Islet precursor cell (in vitro differentiated cells): ENCODE measurements at places on chromosomes 5 and 9.

DNA sequence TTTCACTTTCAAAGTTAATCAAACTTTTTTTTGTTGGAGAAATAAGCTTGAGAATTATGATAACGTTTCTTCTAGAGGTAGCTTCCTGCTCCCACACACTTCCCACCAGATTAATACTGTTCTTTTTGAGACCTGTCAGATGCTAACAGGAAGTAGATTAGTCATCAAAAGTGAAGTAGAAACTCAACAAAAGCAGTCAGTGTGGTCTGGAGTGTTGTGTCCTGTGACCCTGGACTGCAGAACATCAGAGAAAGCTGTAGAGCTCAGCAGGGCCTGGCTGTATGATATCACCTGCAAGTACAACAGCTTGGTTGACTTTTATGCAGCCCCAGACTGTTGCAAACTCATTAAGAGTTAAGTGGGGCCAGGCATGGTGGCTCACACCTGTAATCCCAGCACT lies 495.7 kb upstream of the CYLC2 start:
- peak; percentile 54 for DNase-seq

DNA sequence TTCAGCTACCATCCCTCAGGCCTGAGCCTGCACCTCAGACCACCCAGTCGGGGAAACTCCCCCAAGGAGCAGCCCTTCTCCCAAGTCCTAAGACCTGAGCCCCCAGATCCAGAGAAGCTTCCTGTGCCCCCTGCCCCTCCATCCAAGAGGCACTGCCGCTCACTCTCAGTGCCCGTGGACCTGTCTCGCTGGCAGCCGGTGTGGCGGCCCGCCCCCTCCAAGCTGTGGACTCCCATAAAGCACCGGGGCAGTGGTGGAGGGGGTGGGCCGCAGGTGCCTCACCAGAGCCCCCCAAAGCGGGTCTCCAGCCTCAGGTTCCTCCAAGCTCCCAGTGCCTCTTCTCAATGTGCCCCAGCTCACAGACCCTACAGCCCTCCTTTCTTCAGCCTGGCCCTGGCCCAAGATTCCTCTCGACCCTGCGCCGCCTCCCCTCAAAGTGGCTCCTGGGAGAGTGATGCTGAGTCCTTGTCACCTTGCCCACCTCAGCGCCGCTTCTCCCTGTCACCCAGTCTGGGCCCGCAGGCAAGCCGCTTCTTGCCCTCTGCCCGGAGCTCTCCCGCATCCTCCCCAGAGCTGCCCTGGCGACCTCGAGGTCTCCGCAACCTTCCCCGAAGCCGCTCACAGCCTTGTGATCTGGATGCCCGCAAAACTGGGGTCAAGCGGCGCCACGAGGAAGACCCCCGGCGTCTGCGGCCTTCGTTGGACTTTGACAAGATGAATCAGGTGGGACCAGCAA lies 7.0 kb downstream of the FAM53C start:
- DNase-seq: no peak

DNA sequence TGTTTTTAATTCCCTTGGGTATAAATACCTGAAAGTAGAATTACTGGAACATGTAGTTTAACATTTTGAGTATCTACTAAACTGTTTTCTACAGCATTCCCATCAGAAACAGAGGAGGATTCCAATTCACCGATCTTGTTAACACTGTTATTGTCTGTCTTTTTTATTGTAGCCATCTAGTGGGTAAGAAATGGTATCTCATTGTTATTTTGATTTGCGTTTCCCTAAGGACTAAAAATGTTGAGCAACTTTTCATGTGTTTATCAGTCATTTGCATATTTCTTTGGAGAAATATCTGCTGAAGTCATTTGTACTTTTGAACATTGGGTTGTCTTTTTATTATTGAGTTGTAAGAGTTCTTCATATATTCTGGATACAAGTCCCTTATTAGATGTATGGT lies 135.2 kb upstream of the NFIL3 start:
- DNase-seq: no peak

GRCh38 chr9:129752900-129753729 lies at the start of gene PTGES:
Gene PTGES, minus strand, starts transcription at chr9:129753042. Its CDS starts 30 bp downstream, at chr9:129753012.
- DNase-seq: peak; percentile 97

- peak; percentile 46 for DNase-seq
Measured at GRCh38 chr5:142011572-142012185, 1.1 kb downstream of the GNPDA1 start.

GRCh38 chr9:133671371-133671770 lies 35.2 kb downstream of the DBH start:
- no peak for DNase-seq

GRCh38 chr5:100828898-100829356 lies 74.2 kb downstream of the ST8SIA4 start:
- no peak for DNase-seq

DNA sequence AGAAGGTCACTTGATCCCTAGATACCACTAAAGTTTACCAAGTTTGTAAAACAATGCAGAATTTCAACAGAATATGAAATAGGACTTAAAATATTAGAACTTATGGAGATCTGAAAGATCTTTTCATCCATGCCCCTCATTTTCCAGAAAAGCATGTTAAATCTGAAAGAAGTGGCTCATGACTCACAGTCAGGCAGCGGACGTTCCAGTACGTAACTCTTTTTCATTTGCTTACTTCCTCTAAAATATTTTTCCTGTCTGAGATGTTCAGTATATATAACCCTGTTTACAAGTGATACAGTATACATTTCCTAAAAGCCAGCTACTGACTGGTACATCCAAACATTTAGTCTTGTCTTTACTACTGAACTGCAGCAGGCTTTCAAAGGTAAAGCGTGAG lies 22.3 kb downstream of the FBXW2 start:
- no peak for DNase-seq

- DNase-seq: peak; percentile 60
Measured at GRCh38 chr5:20276061-20276958, 288.3 kb upstream of the CDH18 start.

- DNase-seq: peak; percentile 94
Measured at GRCh38 chr9:114082017-114082762, 4.1 kb upstream of the AMBP start.

- no peak for DNase-seq
Measured at GRCh38 chr5:100690036-100690560, 154.9 kb downstream of the FAM174A start.

DNA sequence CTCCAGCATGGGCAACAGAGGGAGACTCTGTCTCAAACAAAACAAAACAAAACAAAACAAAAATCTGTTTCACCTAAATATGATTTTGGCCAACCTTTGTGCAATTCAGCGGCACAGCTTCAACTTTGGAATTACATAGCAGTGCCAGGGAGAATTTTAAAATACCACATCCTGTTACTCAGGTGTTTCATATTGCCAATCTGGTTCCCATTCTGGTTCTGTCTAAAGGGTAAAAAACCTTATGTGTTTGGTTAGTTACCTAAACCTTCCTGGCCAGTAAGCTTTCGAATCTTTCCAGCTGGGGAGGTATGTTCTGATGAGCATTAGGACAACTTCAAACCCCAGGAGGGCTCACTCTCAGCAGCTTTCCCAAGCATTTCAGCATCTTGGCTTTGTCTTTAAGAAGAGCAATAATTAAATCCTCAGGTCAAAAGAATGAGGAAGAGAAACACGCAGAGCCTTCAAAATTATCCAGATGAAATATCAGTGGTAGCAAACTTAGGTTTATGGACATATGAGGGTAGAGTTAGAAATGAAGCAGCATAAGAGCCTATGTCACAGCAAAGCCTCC lies 2.7 kb downstream of the DAB2 start:
- DNase-seq: no peak
